ENCODE measurements at places on chromosomes 7 and 10.

- no peak for DNase-seq
Observed at GRCh38 chr7:43785420-43785819, 26.9 kb downstream of the BLVRA start.

GRCh38 chr7:123795917-123796316 lies 47.1 kb upstream of the WASL start:
- DNase-seq = no peak

DNA sequence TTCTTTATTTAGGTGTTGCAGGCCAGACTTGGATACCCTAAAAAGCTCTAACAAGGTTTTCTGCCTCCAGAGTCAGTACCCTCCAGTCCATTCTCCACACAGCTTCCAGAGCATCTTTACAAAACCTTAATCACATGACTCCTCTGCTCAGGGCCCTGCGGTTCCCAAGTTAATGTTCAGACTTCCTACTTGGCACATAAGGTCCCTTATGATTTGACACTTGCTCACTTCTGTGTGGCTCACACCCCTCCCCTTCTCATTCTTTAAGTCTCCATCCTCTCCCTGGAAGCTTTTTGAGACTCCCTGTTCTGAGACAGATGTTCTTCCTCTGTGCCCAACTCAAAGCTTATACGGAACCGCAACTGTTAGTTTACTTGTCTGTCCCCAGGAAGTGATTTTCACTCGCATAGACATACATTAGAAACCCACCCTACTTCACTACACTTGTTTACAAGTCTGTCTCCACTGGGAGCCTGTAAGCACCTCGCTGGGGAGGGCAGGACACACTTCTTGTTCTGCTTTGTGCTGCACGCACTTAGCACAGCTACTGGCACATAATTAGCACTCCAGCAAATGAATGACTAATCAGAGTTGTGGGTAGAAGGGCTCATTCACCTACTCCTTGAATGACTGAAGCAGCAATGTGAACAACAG lies 154.3 kb upstream of the LAMB4 start:
- peak; percentile 53 for DNase-seq

DNA sequence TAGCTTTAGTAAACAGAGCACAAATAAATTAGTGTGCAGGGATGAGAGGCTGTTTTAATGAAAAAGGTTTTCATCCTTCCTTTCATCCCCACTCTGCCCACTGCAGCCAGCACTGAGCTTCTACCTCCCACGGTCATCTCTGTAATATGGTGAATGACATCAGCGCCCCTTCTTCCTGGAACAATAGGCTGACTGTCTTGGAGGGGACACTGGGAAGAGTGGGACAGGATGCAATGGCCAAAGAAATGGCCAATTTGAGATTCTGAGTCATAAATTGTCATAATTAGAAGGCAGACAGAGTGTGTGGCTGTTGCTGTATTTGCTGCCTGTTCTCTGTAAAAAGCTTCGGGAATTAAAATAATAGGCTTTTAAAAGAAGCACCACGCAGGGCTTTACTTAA lies 126.7 kb upstream of the CALN1 start:
- no peak for DNase-seq

DNA sequence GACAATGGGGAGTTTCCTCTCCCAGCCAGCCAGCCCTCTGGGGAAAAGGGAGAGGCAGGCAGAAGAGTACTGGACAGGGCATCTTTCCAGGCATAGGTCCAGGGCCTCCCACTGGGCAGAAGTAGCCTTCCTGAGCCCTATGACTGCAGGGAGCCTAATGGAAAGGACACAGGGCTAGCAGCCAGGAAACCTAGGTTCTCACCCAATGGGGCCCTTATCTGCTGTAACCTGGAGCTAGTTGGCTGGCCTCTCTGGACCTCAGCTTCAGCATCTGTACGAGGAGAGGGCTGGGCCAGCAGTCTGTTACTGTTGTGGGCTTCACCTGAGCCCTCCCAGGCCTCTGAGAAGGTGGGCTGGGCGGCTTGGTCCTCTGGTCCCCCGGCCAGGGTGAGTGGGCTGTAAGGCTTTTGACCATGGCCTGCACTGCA lies 22.4 kb downstream of the LDB3 start:
- no peak for DNase-seq

DNA sequence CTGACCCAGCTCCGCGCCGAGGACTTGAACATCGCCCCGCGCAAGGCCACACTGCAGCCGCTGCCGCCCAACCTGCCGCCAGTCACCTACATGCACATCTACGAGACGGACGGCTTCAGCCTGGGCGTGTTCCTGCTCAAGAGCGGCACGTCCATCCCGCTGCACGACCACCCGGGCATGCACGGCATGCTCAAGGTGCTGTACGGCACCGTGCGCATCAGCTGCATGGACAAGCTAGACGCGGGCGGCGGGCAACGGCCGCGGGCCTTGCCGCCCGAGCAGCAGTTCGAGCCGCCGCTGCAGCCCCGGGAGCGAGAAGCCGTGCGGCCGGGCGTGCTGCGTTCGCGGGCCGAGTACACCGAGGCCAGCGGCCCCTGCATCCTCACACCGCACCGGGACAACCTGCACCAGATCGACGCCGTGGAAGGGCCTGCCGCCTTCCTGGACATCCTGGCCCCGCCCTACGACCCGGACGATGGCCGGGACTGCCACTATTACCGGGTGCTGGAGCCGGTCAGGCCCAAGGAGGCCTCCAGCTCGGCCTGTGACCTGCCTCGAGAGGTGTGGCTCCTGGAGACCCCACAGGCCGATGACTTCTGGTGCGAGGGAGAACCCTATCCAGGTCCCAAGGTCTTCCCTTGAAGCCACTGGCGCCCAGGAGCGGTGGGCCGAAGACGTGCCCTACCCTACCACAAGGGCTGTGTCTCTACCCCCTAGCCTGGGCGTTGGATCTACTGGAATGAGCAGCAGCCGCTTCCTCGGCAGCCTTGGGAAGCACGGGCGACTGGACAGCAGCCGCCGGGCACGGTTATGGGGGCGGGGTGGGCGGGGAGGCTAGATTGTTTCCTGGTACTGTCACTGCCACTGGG lies 945 bp downstream of the ADO start:
- DNase-seq = no peak

GRCh38 chr10:132994185-132994796 lies 51.9 kb upstream of the CFAP46 start:
- DNase-seq = no peak

DNA sequence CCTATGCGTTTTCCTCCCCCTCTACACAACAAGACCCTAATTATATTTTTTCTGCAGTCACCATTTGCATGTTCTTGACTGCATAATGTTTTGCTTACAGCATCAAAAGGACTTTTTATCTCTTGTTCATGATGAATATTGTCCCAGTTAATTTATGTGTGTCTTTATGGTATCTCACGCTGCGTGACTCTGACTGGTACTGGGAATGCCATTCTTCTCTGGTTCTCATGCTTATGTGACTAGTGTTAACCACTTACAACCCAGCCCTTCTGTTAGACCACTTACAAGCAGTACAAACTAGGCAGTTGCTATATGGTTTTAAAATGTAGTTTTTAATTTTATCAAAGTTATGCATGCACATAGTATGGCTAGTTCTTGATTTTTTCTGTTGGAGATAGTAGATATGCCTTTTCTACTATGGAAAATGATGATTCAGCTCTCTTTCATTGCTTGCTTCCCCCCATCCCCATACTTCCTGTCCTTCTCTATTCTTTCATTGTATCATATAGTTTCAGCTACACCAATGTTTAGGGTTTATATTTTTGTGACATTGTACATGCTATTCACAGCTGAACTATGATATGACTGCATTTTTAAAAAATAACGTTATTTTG lies 24.9 kb downstream of the BZW2 start:
- no peak for DNase-seq

DNA sequence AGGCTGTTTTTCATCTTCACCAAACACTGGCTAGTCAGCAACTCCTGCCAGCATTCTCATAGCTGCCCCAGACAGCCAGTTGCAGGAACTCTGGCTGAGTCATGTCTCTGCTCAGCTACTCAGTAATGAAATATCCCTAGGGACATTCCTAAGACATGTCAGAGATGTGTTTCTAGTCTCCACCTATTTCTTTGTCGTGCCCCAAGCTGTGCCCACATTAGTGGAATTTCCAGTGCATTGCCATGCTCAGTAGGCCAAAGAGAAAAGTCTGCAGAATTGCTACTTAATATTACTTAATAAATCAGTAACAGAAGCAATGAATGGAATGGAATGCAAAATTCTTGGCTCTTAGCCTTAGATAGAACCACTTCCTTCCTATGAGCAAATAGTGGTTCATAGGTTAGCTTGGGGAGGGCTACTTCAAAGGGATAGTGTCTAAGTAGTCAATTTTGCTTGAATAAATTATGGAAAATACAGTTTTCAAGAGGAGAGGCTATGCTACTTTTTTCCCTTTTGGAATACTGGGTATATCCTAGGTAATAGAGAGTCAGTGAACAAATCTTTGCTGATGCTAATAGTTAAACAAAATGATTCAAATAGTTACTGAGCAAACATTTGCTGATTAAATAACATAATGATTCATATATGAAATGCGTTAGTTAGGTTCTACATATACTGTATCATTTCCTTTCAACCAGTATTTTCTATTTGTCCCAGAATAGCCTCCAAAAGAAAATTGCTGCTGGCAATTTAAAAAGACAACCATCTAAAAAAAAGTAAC lies 23.6 kb upstream of the SEMA3C start:
- DNase-seq = no peak

GRCh38 chr10:50531388-50532077 lies 92.2 kb downstream of the SGMS1 start:
- DNase-seq = no peak

Measured in NCI-H1105 treated with DMSO at 0.1 percent for 48 hours (cell line).